Activated T-cell treated with anti-CD3 and anti-CD28 coated beads, Interleukin-2, amount 50 U/mL, for 72 hours (primary cell): ENCODE measurements at places on chromosomes 3 and 15.
A peak's percentile ranks its signal among the peaks of the same experiment; 100 is the strongest.

GRCh38 chr15:99976811-99977271 is 243.6 kb upstream of the LYSMD4 start:
- DNase-seq, result no peak

DNA sequence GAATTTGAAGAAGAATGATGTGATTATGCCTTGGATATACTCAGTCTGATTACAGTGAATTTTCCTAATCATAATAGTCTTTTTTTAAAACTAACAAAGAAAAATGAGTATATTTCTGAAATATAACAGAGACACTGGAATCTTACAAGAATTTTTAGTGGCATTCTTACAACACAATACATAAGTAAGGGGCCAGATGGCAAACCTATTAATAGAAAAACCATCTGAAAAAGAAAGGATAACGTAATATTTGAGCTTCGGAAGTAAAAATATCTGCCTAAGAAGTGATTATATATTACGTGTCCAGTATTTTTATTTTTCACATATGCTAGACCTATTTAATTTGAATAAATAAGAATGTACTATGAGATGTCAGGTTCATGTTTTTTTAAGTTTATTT is 452.8 kb downstream of the NAALADL2 start:
- DNase-seq, result no peak

GRCh38 chr15:31298707-31299172 is 27.9 kb upstream of the KLF13 start:
- DNase-seq, result no peak

GRCh38 chr15:35713733-35714132 is 167.8 kb upstream of the DPH6 start:
- DNase-seq, result no peak

GRCh38 chr15:81497238-81497637 is 123.2 kb upstream of the TMC3 start:
- no peak for DNase-seq

DNA sequence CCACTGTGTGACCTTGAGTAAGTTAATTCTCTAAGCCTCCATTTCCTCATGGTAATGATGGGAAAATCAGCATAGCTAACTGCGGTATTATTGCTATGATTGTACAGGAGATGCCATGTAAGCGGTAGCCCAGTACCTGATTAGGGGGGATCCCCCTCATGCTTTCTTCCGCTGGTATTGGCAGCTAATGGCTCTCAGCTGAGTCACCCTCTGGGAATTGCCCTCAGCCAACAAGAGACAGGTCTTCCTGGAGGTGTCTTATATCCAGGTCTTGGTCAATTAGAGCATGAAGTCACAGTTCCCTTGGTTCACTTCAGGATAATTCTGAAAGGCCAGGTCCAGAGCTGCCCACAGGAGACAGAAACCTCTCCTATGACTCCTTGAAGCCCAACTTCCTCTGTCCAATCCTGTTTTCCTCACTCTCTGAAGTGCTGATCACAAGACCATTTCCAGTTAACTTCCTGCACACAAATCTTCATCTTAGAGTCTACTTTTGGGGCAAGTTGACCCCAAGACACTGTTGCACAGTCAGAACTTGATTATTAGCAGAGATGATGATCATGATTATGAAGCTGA is 724.7 kb upstream of the ZNF385D start:
- DNase-seq, result no peak

DNA sequence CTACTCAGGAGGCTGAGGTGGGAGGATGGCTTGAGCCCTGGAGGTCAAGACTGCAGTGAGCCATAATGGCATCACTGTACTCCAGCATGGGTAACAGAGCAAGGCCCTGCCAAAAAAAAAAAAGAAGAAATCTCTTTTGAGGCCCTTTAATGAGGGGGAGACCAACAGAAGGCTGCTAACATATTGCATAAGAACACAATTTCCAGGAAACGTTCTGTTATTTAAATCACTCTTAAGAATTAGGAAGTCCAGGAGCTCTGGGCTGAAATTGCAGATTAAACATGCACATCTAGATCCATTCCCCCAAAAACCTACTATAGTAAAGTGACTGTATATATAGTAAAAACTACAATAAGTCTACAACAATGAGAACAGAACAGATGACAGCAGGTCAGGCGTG is 16.1 kb upstream of the BLM start:
- no peak for DNase-seq

- DNase-seq, result no peak
Observed at GRCh38 chr15:68206711-68207151, 1.6 kb upstream of the CALML4 start.

GRCh38 chr3:177689869-177690268 is 492.6 kb upstream of the TBL1XR1 start:
- no peak for DNase-seq

DNA sequence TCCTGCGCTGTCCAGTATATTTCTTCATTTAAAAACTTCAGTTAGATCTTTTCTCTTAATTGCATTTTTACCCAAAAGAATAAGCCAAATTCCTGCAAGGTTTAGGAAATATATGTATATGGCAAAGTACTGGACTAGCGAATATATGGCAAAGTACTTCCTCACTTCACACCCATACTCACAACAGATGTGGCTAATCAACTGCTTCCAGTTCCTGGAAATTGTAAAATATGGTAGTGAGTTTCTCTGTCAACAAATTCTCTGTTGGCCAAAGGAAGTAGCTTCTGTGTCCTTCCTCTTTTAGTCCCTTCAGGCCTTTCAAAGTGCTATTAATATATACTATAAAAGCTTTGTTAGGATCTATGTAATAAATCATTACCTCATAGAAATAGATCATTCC is 22.0 kb downstream of the GPR15 start:
- DNase-seq, result no peak

- no peak for DNase-seq
Observed at GRCh38 chr3:44056446-44057240, 185.0 kb upstream of the TOPAZ1 start.

GRCh38 chr15:74528876-74529275 is 12.1 kb upstream of the ARID3B start:
- DNase-seq, result no peak

DNA sequence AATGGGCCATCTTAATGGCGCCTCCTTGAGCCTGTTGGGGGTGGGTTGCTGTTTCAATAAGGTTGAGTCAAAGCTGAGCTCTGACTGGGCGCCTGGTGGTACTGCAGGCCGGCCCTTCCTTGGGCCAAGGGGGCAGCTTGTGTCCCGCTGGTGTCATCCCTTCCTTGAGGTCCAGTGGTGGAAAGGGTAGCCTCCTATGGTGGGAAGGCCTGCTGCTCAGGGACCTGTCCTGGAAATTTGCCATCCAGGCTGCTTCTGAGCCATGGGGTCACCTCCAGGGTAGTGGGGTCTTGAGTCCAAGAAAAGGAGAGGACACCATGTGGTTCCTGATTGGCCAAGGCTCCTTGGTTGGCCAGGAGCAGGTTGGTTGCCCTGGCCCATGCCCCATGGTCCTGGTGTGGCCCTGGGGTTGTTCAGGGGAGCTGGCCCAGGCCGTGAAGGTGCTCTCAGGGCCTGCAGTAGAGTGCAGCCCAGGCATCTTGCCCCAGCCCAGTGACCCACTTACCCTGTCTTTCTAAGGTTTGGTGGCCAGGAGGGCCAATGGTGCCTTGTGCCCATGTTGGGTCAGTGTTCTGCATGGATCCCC is 188.7 kb downstream of the UBE3A start:
- no peak for DNase-seq

GRCh38 chr3:184761075-184761841 is 49.4 kb upstream of the MAGEF1 start:
- DNase-seq, result no peak

DNA sequence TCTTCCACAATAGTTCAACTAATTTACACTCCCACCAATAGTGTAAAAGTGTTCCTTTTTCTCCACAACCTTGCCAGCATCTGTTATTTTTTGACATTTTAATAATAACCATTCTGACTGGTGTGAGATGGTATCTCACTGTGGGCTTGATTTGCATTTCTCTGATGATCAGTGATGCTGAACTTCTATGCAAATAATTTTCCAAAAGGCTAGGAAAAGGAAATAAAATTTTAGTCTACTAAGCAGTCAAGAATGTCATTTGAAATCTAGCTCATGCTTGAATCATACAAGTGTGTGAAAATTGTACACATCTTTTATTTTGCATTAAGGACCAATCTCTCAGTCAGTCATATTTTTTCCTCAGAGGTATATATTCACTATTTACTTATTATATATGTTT is 101.7 kb upstream of the UBP1 start:
- DNase-seq, result no peak

DNA sequence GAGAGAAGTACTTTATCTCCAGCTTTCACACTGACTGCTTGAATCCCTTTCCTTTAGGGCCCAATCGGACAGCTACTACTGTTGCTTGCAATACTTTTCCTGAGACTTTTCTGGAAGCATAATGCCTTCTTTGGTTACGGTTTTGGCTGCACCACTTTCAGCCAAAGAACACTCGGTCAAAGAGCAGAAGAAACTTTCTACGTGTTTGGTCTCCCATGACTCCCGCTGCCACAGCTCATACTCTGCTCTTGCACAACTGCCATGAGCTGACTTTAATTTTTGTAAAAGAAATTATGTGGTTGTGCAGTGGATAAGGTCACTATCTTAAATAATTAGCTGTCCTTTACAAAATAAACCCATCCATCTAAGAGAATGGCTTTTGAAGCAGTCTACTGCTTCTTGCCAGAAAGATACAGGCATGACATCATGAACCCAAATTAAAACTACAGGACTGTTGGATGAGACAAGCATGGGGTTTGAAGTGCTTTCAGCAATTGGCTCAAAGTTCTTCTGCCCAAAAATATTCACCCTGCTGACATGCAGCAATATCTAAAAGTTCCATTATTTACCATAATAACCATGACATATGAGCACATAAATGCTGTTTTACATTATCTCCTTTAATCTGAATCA is 42.0 kb downstream of the PROS1 start:
- DNase-seq, result no peak

DNA sequence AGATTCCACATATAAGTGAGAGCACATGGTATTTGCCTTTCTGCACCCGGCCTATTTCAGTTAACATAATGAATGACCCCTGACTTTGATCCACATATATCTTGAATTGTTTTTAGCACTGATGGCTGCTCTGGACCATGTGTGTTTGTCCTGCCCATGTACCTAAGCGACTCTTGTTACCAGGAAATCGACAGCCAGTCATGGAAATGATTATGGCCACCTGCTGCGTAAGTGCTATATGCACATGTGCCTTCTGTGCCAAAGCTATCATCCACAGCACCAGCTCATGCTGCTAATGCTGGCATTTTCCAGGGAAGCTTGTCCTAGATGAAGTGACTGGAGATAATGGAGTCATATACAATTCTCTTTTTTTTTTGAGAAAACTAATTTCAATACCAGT is 103.7 kb downstream of the PEX5L start:
- DNase-seq, result no peak

DNA sequence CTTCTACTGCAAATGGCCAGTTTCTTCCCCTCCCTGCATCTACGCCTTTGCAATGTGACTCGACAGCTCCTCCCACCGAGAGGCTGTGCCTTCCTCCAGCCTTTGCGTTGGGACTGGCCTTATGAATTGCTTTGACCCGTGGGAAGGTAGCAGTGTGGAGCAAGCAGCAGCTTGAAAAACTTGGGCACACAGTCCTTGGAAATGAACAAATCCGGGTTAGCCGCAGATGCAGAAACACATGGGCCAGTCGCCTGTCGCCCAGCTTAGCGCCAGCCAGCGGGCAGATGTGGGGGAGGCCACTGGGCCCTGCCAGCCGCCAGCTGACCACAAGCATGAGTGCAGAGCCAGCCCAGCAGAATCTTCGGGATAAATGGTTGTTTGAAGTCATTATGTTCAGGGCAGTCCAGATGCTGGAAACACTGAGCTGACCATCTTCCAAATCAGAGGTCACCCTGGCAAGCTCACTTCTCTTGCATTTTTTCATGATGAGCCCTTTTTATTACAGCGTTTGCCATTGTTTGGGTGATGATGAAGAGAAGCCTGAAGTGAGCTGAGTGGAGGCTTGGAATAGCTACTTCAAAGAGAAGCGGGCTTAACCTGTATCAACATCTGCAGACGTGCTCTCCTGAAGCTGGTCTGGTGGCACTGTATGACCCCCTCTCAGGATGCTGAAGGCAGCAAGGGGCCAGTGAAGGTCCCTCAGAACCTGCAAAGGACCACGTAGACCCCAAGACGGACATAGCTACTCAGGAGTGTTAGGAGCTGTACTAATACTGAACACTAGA is 9.8 kb downstream of the SELENOS start:
- DNase-seq, result no peak

GRCh38 chr15:38600236-38600635 is 35.6 kb upstream of the RASGRP1 start:
- DNase-seq, result no peak

GRCh38 chr3:141876381-141876890 is at the start of gene ATP1B3:
TSS of gene ATP1B3 (plus strand) at chr3:141876643. CDS start at chr3:141876802, 159 bp downstream.
- DNase-seq, result peak; percentile 89

DNA sequence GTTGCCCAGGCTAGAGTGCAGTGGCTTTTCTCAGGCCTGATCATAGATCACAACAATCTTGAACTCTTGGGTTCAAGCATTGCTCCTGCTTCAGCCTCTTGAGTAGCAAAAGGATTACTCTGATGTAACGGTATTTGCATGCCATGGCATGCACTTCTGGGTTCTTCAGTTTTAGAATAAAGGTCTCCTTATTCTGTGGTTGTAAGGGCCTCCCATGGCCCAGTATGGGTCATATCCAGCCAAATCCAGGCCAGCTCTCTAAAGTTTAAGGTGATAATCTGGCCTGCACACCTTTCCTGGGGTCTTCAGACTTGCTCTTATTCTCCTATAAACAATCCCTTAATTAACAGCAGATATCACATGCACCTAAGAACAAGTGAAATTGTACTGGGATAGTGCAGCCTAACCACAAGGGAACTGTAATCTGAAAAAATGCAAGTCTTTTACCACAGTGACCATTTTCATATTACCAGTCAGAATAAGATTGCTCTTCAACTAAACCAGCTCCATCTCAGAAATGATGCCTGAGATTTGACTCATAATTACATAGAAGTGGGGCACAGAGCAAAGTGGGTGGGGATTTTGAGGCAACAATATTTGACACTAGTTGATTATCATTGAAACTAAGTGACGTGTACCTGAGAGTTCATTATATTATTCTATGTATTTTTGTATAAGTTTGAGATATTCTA is 25.4 kb downstream of the COMMD2 start:
- DNase-seq, result peak; percentile 46

DNA sequence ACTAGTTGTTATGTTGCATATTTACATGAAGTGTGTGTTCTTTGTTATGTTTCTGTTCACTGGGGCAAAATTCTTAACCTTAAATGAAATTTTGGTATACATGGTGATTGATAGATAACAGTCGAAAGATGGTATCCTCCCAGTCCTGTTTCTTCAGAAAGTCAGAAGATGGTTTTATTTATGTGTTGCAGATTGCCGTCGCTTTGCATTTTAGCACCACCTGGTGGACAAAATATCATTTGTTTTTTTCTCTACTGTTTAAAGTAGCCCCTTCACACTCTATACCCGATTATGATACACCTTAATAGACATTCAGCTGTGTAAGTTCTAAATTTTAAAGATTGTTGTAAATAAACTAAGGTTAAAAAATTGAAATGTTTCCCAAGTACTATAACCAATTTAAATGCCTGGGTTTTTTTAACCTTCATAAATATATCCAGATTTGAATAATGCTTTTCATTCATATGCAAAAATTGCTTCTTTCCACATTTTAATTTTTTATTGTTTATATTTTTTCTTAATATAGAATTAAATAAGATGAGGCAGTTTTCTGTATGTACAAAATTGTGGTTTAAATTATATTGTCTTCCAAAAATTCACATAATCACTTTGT is 152.2 kb downstream of the ALCAM start:
- DNase-seq, result peak; percentile 26

- DNase-seq, result no peak
Observed at GRCh38 chr3:55641964-55642363, 154.9 kb upstream of the WNT5A start.
